ENCODE measurements at places on chromosomes 6 and 20. TPM values are rescaled to one million over a fixed set of nuclear protein-coding genes. Genes with fewer than 3 reads are reported as not detected.

Gene PTCRA
- not detected for polyA plus RNA-seq

Gene GTSF1L
- polyA plus RNA-seq = not detected

Gene CDKN1A
- 46.4 TPM for polyA plus RNA-seq

- H3K4me1 ChIP-seq = no peaks in the 10 kb centered on the region
- H3K27me3 ChIP-seq = no peaks in the 10 kb centered on the region
- H3K27ac ChIP-seq = no peak overlapping the region
- no peak overlapping the region for H3K4me3 ChIP-seq
- no peak for DNase-seq
These were observed 357.1 kb upstream of the HSF2 start for GRCh38 chr6:122042380-122042779.

- H3K4me3 ChIP-seq = no peak overlapping the region
- no peaks in the 10 kb centered on the region for H3K27me3 ChIP-seq
- H3K27ac ChIP-seq = no peak overlapping the region
- no peak for DNase-seq
- H3K4me1 ChIP-seq = no peaks in the 10 kb centered on the region
- H3K36me3 ChIP-seq = no peaks in the 10 kb centered on the region
These were observed 353.3 kb upstream of the SYNCRIP start for GRCh38 chr6:85996034-85996375.

GRCh38 chr6:168989421-168989820, 264.2 kb downstream of the THBS2 start:
- no peak for DNase-seq
- H3K4me1 ChIP-seq = no peaks in the 10 kb centered on the region
- H3K27ac ChIP-seq = no peak overlapping the region
- no peak overlapping the region for H3K4me3 ChIP-seq
- no peaks in the 10 kb centered on the region for H3K27me3 ChIP-seq

DNA sequence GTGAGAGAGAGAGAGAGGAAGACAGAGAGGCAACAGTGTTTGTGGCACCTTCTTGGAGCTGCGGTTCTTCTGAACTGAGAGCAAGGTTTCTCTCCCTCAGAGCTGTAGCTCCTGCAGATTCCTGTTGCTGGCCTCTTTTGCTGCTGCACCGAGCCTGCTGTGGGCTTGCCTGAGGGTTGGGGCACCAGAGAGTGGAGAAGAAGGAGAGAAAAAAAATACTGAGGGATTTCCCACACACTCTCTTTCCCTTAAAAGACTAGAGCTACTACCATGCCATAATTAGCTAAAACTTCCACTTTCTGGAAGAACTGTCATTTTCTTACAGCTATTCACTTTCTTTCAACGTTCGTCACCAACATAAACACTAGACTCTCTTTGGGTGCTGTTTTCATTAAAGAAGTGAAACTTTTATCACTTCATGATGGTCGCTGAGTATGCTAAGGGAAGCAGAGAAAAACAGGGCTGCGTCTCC, 18.2 kb upstream of the ECI2 start:
- no peaks in the 10 kb centered on the region for H3K36me3 ChIP-seq
- H3K27ac ChIP-seq = no peak overlapping the region
- H3K4me3 ChIP-seq = no peak overlapping the region
- H3K4me1 ChIP-seq = no peaks in the 10 kb centered on the region
- no peak for DNase-seq

- H3K4me1 ChIP-seq = no peaks in the 10 kb centered on the region
- H3K36me3 ChIP-seq = peaks cover 4% of the 10 kb centered on the region
- no peaks in the 10 kb centered on the region for H3K27me3 ChIP-seq
- no peak for DNase-seq
These were observed 36.0 kb upstream of the SMIM29 start for GRCh38 chr6:34284563-34285447.

All from kidney (tissue), 22 donors.